Right atrium auricular region (tissue), 2 donors: ENCODE measurements at places on chromosomes 5 and 9. TPM values are rescaled to one million over a fixed set of nuclear protein-coding genes. Genes with fewer than 3 reads are reported as not detected.

DNA sequence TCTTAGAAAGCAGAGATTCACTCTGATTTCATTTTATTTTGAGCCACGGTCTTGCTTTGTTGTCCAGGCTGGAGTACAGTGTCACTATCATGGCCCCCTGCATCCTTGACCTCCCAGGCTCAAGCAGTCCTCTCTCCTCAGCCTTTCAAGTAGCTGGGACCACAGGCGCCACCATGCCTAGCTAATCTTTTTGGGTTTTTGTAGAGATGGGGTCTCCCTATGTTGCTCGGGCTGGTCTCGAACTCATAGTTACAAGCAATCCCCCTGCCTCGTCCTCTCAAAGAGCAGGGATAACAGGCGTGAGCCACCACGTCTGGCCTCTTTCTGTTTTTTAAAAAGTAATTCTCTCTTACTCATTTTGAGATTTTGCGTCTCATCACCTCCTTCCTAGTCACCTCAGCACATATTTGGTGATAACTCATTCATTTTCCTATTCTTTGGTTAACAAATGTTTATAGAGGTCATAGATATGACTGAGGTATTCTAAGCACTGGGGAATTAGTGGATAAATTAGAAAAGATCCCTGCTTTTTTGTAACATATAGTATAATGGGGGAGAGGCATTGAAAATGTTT, 10.8 kb upstream of the DCP2 start:
- H3K36me3 ChIP-seq = no peaks in the 10 kb centered on the region
- H3K27ac ChIP-seq = no peak overlapping the region
- no peaks in the 10 kb centered on the region for H3K27me3 ChIP-seq

DNA sequence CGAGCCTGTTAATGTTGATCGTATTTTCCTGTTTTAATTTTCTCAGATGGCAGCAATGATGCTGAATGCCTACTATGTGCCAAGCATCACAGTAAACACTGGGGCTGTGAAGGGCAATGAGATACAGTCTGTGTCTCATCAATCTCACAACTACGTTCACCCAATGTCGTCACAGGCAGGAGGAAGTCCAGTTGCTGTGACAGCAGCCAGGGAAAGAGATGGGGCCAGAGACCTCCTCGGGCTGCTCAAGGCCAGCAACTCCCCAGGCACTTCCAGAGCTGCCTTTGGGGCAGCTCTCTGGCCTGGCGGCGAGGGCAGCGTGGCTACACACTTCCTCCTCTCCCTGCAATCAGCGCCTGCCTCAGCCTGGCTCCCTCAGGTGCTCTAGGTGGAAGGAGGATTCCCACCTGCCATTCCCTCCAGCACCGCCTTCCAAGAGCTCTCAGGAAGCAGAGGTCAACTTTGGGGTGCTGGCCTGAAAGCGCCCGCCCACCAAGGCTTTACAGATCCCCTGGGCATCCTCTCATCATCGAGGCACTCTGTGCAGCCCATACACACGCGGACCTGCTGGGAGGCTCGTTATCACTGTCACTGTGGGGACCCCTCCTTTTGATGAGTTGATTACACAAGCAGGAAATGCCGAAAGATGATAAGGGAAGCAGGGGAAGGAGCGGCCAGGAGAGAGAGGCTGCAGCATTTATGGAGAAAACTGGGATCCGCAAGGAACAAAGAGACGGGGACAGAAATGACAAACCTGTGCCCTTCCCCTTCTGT, 159.2 kb downstream of the ZDHHC21 start:
- H3K4me3 ChIP-seq = no peak overlapping the region
- H3K27ac ChIP-seq = peak overlapping the region; percentile 93
- no peaks in the 10 kb centered on the region for H3K36me3 ChIP-seq

- peaks cover 21% of the 10 kb centered on the region for H3K36me3 ChIP-seq
- peak overlapping the region; percentile 69 for H3K27ac ChIP-seq
- peaks cover 50% of the 10 kb centered on the region for H3K4me1 ChIP-seq
- H3K27me3 ChIP-seq = no peaks in the 10 kb centered on the region
- H3K4me3 ChIP-seq = no peak overlapping the region
These were observed 106.0 kb downstream of the PALM2AKAP2 start for GRCh38 chr9:109886041-109886440.

DNA sequence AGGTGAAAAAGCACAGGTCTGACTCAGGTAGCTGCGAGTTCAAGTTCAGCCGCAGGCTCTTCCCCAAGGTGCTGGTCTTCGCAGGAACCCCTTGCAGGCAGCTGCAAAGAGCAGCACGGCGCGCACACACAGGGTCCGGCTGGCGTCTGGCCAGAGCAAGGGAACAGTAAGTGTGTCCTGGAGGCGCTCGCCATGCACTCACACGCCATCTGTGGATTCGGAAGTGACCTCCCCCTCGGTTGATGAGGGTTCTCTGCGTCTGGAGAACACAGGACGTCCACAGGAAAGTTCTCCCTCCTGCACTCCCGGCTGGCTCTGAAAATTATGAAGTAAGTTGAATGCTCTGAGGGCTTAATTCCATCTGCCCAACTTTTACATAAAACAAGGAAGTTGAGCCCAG, 14.0 kb upstream of the EGFL7 start:
- H3K27ac ChIP-seq = peak overlapping the region; percentile 40
- no peak overlapping the region for H3K4me3 ChIP-seq
- peak; percentile 72 for DNase-seq
- no peaks in the 10 kb centered on the region for H3K36me3 ChIP-seq
- peaks cover 39% of the 10 kb centered on the region for H3K4me1 ChIP-seq
- H3K27me3 ChIP-seq = no peaks in the 10 kb centered on the region

DNA sequence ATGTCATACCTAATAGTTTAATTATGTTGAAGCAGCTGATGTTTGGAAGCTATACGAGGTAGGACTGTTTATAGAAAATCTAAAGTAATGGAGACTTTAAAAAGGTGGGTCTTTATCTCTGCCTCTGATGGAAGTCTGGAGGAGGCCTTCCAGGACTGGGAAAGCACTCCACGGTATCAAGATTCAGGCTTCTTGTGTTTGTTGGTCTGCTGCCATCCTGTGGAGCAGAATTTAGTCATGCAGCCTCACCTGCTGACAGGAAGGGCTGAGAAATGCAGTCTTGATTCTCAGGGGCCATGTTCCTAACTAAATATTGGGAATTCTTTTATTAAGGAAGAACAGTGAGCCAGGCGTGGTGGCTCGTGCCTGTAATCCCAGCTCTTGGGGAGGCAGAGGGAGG, 15.9 kb downstream of the SPDL1 start:
- no peak for DNase-seq
- H3K27me3 ChIP-seq = no peaks in the 10 kb centered on the region
- H3K4me1 ChIP-seq = no peaks in the 10 kb centered on the region
- peaks cover 3% of the 10 kb centered on the region for H3K36me3 ChIP-seq
- no peak overlapping the region for H3K4me3 ChIP-seq

GRCh38 chr5:145908206-145908960, 28.0 kb upstream of the SH3RF2 start:
- no peak for DNase-seq
- H3K27me3 ChIP-seq = no peaks in the 10 kb centered on the region
- no peaks in the 10 kb centered on the region for H3K4me1 ChIP-seq
- H3K27ac ChIP-seq = no peak overlapping the region
- no peak overlapping the region for H3K4me3 ChIP-seq
- no peaks in the 10 kb centered on the region for H3K36me3 ChIP-seq

The PCDHAC2 gene
- total RNA-seq = 4.1 TPM
